ENCODE measurements at places on chromosomes 12 and 14.

DNA sequence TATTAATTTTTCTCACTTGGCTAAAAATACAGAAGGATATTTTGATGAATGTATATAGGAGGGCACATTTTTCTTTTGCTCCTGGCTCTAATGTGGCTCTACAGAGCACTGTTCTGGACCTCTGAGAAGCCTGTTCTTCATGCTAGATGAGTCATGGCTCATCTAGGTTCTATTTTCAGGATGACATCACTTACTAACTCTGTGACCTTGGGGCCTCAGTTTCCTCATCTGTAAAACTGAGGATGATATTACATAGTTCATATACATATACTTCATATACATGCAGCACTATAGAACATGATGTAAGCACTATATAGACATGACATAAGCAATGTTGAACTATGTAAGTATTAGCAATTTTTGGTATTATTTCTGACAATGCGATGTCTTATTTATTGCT, 35.8 kb downstream of the SOCS2 start:
- DNase-seq, result no peak

DNA sequence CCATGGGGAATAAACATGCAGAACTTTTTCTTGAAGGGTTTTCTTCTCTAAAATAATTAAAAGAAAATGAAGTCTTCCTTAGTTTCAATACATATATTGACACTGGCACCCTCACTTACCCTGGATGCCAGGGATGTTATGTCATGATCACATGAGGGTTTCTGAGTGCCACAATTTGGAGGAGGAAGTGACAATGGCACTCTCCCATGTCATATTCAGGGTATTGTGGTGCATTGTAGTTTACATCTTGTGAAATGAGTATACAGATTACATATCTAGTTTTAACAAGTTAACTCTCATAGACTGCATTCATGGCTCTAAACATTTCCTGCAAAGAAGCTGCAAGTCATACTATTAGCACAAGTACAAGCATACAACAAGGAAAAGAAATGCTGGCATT, 37.7 kb downstream of the CCDC177 start:
- no peak for DNase-seq

- no peak for DNase-seq
Measured at GRCh38 chr12:2854669-2855453, 2.0 kb downstream of the TEX52 start.

DNA sequence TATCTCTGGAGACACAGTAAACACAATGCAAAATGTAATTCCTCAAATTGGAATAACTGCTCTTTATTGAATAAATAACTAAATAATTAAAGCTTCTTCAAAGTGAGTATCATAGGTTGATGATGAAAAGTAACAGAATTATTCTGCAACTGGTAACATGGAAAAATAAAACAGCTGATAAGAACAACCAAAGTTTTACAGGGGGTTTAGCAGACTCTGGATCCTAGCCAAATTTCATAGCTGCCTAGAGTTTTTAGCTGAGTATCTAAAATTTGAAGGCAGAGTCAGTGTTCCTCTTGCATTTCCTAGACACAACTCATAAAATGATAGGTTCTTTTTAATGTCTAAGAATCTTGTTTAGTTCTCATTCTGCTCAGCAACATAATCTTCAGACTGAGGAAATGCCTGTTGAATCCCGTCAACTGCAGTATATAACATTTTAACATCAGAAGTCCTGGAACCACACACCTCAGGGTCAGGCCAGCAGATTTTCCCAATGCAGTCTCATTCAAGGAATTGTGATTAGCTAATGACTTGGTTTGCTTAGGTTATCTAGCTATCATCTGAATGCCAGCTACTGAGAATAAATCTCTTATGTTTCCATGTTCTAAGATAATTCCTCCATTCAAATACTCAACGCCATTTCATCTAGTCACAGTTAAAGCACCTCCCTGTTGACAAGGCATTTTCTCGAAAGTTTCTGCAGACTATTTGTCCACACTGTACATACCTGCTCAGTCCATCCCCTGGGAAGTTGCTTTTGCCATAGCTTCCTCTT, 411.6 kb downstream of the BCAT1 start:
- no peak for DNase-seq

- DNase-seq, result no peak
Measured at GRCh38 chr14:54550514-54550913, 16.4 kb upstream of the SAMD4A start.

GRCh38 chr12:22275843-22276242, 58.7 kb downstream of the ST8SIA1 start:
- DNase-seq, result no peak

- DNase-seq, result no peak
Measured at GRCh38 chr12:1794440-1795090, 25.8 kb upstream of the LRTM2 start.

DNA sequence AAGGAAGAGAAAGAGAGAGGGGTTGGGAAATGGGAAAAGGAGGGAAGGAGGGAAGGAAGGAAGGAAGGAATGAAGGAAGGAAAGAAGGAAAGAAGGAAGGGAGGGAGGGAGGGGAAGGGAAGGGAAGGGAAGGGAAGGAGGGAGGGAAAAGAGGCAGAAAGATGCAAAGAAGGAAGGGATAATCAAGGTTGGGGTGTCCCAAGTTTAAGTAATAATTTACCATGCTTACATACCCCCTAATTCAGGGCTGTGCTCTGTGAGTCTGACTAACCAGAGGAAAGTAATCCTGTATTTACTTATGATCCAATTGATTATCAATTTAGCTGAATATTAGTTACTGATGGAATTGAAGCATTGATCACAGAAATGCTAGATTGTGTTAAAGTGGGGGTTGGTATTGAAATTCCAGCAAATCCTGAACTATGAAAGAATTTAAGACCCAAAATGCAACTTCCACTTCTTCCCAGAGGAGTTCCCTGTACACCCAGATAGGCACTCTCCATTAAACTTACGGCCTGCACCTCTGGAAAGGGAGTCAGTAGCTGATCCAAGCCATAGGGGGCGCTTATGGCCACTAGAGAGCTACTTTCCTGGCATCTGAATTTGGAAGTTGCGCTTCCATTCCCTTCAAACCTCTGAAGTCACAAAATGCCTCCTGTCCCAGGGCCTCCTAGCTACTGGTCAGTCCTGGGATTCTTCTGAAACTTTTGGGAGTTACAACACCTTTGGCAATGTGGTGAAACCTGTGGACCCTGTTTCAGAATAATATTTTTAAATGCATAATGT, 162.7 kb upstream of the PWP1 start:
- no peak for DNase-seq

- DNase-seq, result no peak
Measured at GRCh38 chr12:26564391-26564790, 268.6 kb downstream of the ITPR2 start.

- no peak for DNase-seq
Measured at GRCh38 chr14:24456980-24457379, 14.4 kb upstream of the SDR39U1 start.

DNA sequence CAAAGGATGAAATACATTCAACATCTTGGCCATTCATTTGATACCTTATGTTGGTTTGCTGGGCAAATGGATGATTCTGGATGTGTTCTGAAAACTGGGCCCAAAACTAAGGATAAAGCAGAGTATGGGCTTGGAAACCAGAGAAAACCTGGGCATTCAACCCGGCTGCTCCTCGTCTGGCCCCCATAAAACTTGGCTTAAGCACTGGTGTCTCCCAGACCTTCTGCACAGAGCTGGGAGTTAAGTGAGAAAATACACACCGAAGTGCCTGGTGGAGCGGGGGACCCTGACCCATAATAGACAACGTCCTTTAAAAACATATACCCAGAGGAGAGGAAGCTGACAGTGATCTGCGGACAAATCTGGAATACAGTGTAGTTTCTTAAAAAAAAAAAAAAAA, 112.5 kb downstream of the FOXN3 start:
- DNase-seq, result no peak

GRCh38 chr14:101961746-101962502, 2.4 kb upstream of the DYNC1H1 start:
- DNase-seq, result no peak

- no peak for DNase-seq
Measured at GRCh38 chr12:119235197-119235751, 56.5 kb downstream of the HSPB8 start.

DNA sequence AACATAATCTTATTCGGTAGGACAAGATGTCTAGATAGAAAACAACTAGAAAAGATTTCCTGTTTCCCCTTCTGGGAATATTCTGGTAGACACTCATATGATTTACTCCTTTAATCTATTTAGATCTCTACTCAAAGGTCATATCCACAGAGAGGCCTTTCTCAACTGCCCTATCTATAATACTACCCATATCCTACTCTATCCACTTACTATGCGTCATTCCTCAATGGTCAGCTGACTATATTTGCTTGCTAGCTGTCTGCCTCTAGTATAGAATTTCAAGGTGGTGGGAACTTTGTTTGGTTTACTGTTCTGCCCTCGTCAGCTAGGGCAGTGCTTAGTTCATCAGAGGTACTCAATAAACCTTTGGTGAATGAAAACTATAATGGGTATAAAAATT, 157.8 kb upstream of the PKP2 start:
- DNase-seq, result no peak

DNA sequence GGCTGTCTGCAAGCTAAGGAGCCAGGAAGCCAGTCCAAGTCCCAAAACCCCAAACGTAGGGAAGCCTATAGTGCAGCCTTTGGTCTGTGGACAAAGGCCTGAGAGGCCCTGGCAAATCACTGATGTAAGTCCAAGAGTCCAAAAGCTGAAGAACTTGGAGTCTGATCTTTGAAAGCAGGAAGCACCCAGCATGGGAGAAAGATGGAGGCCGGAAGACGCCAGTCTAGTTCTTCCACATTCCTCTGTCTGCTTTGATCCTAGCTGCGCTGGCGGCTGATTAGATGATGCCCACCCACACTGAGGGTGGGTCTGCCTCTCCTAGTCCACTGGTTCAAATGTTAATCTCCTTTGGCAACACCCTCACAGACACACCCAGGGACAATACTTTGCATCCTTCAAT, 58.5 kb downstream of the CAPS2 start:
- DNase-seq, result no peak

- no peak for DNase-seq
Measured at GRCh38 chr14:86310611-86311010, 780.7 kb downstream of the FLRT2 start.

DNA sequence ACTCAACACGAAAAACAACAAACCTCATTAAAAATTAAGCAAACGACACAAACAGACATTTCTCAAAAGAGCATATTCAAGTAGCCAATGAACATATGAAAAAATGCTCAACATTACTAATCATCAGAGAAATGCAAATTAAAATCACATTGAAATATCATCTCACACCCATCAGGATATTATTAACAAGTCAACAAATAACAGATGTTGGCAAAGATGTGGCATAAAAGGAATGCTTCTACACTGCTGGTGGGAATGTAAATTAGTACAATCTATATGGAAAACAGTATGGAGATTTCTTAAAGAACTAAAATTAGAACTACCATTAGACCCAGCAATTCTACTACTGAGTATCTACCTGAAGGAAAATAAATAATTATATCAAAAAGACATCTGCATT, 182.2 kb downstream of the KITLG start:
- DNase-seq, result no peak

DNA sequence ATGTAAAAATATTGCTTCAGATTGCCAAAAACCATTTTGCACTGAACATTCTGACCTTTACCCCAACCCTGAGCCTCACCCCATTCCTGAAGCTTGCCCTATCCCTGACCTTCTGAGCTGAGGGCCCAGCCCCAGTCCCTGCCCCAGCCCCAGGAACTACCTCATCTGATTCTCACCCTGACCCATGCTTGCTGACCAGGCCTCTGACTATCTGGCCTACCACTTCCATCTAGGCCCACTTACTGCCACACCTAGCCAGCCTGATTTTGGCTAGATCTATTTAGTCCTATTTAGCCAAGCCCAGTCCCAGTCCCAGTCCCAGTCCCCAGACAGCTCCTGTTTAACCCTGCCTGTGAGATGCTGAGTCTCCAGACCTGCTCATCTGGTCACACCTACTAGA, 33.6 kb downstream of the OR10P1 start:
- no peak for DNase-seq

- DNase-seq, result no peak
Measured at GRCh38 chr12:121581686-121582429, 1.0 kb upstream of the KDM2B start.

Measured in activated CD4-positive, alpha-beta T cell treated with anti-CD3 and anti-CD28 coated beads, Interleukin-2, amount 50 U/mL, for 24 hours (primary cell).